ENCODE measurements at places on chromosomes 1 and 21. TPM values are rescaled to one million over a fixed set of nuclear protein-coding genes. Genes with fewer than 3 reads are reported as not detected.

The PRUNE1 gene
- 9.4 TPM for total RNA-seq

The PRAMEF11 gene
- total RNA-seq = not detected

The PRELP gene
- total RNA-seq = not detected

The ATP1A4 gene
- not detected for total RNA-seq

The ZNF593OS gene
- not detected for total RNA-seq

The FCRL1 gene
- total RNA-seq = not detected

The SIPA1L2 gene
- total RNA-seq = not detected

The S1PR1 gene
- total RNA-seq = not detected

The RPTN gene
- not detected for total RNA-seq

The WNT9A gene
- total RNA-seq = 1.2 TPM

The KRTAP13-2 gene
- total RNA-seq = not detected

The GPR37L1 gene
- total RNA-seq = not detected

The HSF2BP gene
- 5.3 TPM for total RNA-seq

The ZNF648 gene
- total RNA-seq = not detected

The UMODL1 gene
- not detected for total RNA-seq

The CD1E gene
- total RNA-seq = not detected

The CIART gene
- 11.7 TPM for total RNA-seq

The PDZK1IP1 gene
- not detected for total RNA-seq
